ENCODE measurements at places on chromosomes 1 and 21.

GRCh38 chr1:30522031-30523004 is 201.1 kb downstream of the MATN1 start:
- DNase-seq = no peak

DNA sequence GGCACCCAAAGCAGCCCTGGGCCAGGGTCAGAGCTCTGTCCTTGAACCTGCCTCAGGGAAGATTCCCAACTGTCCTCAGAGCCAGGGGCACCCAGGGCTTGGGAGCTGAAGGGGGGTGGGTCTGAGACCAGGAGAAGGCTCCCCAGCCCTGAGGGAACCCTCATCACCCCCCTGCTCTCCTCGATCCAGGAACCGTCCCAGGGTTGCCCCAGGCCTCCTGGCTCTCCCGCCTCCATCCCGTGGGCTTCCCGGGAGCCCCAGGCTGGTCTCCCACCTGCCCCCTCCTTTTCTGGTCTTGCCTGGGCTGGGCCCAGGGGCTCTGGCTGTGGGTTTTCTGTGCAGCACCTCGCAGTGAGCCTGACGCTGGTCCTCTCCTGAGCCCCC is 6.7 kb upstream of the SAMD11 start:
- no peak for DNase-seq

GRCh38 chr1:61967750-61968149 is 225.5 kb downstream of the PATJ start:
- no peak for DNase-seq

- DNase-seq = no peak
Observed at GRCh38 chr1:227372726-227373130, 54.4 kb upstream of the CDC42BPA start.

GRCh38 chr1:65564493-65564892 is 144.0 kb downstream of the LEPR start:
- DNase-seq = no peak

DNA sequence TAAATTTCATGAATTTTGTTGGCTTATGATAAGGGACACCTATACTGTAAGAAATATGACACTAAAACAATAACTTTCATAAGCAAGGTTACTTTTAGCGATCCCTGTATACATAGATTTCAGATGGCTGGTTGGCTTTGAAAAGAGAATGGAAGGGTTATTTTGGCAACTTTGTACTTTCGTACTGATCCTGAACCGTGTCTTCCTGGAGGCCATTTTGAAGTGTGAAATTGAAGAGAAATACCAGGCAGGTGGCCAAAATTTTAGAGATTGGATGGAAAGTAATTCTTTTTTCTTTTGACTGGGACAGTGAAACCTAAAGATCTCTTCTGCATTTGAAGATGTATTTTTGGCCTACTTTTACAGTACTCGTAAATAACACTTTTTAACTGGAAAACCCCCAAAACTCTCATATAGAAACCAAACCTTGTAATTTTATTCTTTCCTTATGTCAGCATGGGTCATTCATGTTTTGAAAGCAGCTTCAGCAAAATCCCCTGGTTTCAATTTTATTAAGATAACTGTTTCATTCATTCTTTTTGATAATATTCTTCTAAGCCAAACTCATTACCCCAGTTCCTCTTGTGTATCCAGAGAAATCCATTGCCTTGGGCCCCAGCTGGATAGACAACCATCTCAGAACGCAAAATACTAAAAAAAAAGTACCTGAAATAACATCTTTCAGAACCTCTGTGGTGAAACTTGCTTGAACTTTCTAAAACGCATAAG is 38.4 kb upstream of the ZNF281 start:
- no peak for DNase-seq

- no peak for DNase-seq
Observed at GRCh38 chr1:29685387-29685786, 449.1 kb downstream of the PTPRU start.

DNA sequence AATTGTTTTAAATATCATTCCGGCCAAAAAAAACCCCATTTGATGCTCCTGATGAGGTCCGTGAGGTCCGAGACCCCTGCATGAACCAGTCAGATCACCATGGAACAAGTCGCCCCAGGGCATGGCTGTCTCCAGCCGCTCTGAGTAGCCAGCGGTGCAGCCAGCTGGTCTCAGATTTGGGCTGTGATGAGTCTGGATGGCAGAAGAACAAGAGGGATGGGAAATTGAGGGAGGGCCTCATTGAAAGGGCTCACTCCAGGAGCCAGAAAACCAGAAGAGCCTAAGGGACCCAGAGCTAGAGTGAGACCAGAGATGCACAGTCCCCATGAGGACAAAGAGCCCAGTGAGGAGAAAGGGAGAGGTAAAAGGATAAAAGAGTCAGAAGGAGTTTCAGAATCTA is 174.0 kb downstream of the TOMM20 start:
- peak; percentile 32 for DNase-seq

- DNase-seq = no peak
Observed at GRCh38 chr1:246029616-246030015, 477.5 kb downstream of the SMYD3 start.

- peak; percentile 61 for DNase-seq
Observed at GRCh38 chr1:114758256-114758832, 560 bp upstream of the CSDE1 start.

GRCh38 chr1:162696286-162696862 is 64.1 kb downstream of the DDR2 start:
- no peak for DNase-seq

- DNase-seq = no peak
Observed at GRCh38 chr1:247966532-247967204, 1.6 kb downstream of the OR2AK2 start.
